Thyroid gland (tissue), 4 donors: ENCODE measurements at places on chromosomes 7 and 10. TPM values are rescaled to one million over a fixed set of nuclear protein-coding genes. Genes with fewer than 3 reads are reported as not detected.

DNA sequence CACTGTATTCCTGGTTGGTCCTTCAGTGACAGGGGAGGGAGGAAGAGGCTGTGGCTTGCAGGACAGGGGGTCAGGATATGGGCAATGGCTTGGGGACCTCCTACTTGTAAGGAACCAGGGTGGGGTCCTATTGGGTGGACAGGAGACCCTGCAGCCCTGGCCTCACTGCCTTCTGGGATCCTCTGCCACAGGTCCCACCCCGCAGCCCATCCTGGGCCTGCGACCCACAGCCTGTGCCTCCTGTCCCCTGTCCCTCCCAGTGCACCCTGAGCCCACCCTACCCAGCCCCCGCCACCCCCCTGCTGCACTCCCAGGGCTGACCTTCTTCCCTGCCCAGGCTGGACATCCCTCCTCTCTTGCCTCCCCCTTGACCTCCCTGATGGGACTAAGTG, 58.7 kb upstream of the MYL10 start:
- no peak overlapping the region for H3K4me3 ChIP-seq
- H3K36me3 ChIP-seq, result no peaks in the 10 kb centered on the region
- no peak overlapping the region for H3K27ac ChIP-seq

- no peaks in the 10 kb centered on the region for H3K36me3 ChIP-seq
- no peak overlapping the region for H3K4me3 ChIP-seq
These were observed 398.6 kb upstream of the AUTS2 start for GRCh38 chr7:69199661-69200060.

Gene JCAD
- 26.6 TPM for total RNA-seq

Gene AKR1D1
- total RNA-seq, result not detected

Gene ZC3HAV1L
- 46.6 TPM for total RNA-seq

DNA sequence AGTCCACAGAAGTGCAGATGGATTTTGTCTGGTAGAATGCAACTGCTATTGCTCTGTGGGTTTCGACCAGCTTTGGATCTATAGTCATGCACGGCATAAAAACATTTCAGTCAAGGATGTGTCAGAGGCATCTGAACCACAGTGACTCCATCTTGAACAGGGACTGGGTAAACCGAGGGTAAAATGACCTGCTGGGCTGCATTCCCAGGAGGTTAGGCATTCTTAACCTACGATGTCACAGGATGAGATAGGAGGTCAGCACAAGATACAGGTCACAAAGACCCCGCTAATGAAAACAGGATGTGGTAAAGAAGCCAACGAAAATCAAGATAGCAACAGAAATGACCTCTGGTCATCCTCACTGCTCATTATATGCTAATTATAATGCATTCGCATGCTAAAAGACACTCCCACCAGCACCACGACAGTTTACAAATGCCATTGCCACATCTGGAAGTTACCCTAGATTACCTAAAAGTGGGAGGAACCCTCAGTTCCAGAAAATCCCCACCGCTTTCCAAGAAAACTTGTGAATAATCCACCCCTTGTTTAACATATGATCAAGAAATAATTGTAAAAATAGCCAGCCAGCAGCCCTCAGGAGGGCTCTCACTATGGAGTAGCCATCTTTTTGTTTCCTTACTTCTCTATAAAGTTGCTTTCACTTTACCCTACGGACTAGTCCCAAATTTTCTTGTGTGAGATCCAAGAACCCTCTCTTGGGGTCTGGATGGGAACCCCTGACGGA, 50.7 kb upstream of the CPXM2 start:
- DNase-seq, result no peak
- H3K27ac ChIP-seq, result no peak overlapping the region
- H3K36me3 ChIP-seq, result no peaks in the 10 kb centered on the region
- no peaks in the 10 kb centered on the region for H3K27me3 ChIP-seq
